CD4-positive, alpha-beta T cell (primary cell): ENCODE measurements at places on chromosomes 3 and 15.

DNA sequence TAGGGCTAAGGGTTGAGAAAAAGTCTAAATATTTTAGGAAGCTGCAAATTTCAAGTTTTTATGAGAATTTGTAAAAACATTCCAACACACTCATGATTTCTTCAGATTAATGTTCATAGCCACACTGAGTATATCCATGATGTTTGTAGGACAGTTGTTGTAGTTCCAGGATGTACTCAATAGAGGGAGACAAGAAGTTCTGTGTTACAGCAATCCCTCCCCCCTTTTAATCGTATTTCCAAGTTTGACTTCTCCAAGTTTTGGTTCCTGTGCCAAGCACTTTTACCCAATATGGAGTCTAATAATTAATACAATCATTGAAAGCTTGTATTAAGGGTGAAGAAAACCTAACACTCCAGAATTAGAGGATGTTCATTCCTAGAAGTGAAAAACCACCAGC, 143.4 kb downstream of the FEZF2 start:
- no peak for DNase-seq

DNA sequence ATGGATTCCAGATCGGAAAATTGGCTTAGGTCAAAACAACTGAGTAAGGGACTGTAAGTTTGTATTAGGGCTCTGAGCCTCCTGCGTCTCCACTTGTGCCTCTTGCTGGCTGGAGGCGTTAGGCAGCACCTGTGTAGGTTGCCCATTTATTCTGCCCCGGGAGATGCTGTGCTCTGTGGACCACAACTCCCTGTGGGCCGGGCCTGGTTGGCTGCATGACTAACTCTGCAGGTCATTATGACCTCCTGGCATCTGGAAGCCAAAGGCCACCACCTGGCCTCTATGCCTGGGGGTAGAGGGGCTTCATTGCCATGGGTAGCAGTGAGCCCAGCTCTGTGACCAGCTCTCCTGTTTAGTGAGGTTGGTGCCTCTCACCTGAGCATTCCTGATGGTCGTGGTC, 36.0 kb upstream of the BDH1 start:
- DNase-seq, result no peak

DNA sequence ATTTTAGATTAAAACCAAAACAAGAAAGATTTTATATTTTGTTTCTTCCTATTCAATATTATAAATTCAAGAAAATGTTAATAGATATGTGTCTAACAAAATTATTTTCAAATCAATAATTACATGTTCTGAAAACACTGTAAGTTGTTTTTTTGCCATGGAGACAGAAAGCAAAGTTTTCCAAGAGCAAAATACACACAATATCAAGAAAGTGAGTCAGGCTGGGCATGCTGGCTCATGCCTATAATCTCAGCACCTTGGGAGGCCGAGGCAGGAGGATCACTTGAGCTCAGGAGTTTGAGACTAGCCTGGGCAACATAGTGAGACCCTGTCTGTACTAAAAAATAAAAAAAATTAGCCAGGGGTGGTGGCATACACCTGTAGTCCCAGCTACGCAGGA, 71.7 kb downstream of the TTC23 start:
- DNase-seq, result no peak

DNA sequence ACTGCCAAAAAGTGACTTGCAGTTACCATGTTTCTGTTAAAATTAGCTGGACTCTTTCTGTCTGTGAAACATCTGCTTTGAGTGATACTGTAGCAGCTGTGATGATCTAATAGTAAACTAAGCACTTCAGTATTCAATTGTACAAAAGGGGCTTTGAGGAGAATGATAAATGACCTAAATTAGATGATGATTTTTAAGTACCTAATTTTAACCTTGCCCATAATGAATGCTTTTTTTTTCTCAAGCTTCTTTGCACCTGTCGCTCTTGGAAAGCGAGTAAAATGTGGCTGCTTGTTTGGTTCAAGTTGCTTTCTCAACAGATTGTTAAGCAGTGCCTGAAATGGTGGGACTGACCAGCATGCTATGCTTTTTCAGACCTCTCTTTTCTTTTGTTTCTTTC, 752.3 kb downstream of the EPHA3 start:
- no peak for DNase-seq

DNA sequence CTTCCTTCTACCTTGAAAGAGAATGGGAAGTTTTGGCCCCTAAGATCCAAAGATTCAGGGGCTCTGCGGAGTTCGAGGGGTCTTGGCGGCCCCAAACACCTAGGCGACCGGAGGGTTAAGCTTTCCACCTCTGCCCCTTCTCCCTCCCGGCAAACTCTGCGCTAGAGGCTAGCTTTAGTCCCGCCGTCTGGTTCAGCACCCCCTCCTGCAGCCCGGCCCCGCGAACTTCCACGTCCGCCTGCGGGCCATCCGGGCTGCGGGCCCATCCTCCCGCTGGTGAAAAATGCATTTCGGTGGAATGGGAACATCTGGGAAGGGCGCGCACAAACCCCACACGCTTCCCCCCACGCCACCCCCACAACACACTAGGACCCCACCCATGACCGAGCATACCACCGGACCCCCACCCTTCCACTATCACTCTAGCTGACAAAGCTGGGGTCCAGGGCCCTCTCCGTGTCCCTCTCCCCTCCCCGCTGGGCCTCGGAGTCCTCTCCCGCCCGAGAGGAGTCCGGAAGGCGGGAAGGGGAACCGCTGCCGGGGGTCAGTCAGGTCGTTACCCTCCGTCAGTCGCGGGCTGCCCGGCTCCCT, 1.0 kb downstream of the SHOX2 start:
- no peak for DNase-seq

DNA sequence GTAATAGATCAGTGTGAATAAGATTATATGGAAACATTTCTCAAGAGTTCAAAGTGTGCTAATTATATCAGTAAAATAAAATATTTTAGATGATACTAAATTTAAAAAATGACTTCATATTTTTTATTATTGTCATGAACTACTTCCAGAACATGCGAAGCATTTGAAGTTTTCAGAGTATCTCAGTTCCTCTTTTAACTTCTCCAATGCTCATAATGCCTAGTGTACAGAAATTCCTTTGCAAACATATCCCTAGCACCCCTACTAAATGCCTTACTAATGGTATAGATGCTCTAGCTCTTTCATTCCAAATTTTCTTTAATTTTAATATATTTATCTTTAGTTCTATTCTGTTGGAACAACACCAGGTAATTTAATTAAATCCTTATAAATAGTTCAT, 580.4 kb downstream of the CADM2 start:
- no peak for DNase-seq

GRCh38 chr15:66756295-66756694, 54.3 kb downstream of the SMAD6 start:
- no peak for DNase-seq

- no peak for DNase-seq
Measured at GRCh38 chr3:117735481-117736101, 1026.0 kb downstream of the TUSC7 start.

DNA sequence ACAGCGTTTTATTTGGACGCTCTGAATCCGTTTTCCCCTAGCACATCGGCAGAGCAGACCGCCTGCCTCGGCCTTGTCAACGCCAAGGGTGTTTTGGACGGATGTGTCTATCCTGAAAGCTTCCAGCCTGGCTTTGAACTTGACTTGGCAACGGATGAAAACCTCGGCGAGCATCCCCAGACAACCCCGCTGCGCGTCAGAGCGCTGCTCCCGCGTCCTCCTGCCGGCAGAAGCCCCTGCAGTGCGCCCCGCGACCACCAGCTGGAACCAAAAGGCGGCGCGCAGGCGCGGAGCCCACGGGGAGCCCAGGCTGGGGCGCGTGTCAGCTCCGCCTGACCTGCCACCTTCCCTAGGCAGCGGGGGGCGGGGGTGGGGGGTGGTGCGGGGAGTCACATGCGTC, 26.2 kb upstream of the ARL8B start:
- DNase-seq, result no peak

DNA sequence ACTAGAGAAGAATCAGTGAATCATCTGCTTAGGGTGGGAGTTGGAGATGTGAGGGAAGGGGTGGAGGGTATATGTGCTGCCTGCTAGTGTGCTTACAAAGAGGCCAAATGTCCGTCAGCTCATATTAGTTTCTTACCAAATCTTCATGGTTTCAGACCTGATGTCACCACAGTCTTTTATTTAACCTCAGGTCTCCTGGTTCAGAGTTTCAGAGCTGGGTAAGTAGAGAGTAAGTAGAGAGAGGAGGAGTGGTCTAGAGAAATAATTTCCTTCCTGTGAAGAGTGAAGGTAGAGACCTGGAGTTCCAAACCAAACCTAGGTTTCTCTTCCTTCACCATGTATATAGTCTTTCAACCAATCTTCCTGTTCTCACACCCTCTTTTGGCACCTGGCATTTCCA, 17.5 kb upstream of the P2RY1 start:
- no peak for DNase-seq

DNA sequence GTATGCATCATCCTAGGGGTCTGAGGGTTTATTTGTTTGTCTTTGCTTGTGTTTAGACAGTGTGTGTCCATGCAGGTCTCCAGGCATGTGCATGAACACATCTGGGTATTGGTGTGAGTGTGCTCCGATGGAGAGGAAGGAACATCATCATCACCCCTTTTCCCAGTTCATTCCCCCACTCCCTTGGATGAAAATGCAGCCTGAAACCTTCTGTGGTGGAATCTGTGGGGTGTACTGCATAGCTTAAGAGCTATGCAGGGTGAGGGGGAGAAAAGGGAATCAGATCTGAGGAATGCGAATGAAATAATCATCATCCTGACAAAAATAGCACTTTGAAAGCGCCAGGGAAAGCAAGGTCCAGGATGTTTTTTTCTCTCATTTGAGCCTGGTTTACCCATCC, 520.1 kb downstream of the NTRK3 start:
- DNase-seq, result no peak

DNA sequence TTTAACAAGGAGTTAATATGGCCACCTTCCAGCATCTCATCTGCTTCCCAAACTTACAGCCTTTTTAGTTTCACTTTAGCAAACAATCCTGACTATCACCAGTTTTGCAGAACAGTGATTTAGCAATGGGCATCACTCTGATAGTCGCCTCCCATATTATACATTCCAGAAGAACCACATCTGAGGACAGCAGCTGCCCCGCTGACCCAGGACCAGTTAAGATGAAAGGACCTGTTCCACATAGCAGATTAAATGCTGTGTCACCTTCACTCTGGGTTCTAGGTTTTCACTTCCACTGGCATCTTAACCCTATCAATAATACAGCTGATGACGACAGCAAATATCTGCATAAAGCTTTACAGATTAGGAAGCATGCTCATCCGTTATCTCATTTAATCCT, 99.8 kb downstream of the TRIM69 start:
- DNase-seq, result no peak

DNA sequence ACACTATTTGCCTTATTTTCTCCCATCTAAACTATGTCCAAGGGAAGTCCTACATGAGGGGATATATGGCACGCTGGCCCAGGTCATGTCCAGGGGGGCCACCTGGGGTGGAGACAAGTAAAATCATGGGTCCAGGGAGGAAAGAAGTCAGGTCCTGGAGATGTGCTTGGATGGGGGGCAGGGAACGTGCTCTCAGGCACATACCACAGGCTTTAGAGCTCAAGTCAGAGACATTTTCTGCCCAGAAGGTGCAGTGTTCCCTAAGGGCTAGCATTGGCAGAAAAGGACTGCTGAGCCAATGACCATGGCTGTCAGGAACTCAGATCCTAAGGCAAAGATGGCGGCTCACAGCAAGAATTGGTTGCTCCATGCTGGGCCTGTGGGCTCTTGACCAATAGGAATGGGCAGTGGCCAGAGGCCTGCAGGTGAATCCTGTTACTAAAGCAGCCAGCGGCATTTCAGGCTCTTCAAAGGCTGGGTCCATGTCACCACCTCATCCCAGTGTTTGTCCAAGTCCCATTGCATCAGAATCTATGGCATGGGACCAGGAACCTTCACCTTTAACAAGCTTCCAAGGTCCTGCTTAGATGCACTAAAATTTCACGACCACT, 175.0 kb downstream of the RPLP1 start:
- DNase-seq, result no peak

DNA sequence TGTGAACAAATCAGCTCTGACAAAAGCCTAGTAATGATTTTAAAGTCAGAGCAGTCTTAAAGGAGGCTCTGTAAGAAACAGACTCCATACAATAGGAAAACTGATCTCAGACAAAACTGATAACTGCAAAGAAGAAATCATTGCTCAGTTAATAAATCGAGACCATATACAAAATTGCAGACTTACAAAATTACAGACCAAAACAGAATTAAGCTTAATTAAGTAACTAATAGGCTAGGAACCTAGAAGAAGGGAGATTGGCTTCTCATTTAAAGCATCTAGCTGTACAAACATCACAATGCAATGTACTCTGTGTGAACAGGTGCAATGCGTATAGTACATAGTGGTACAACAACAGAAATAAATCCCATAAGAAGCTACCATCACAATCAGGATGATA, 46.3 kb downstream of the ZBTB20 start:
- DNase-seq, result no peak

GRCh38 chr15:68391121-68391520, 40.8 kb downstream of the ITGA11 start:
- no peak for DNase-seq
